ENCODE measurements at places on chromosomes 13 and 19.
A peak's percentile ranks its signal among the peaks of the same experiment; 100 is the strongest.

DNA sequence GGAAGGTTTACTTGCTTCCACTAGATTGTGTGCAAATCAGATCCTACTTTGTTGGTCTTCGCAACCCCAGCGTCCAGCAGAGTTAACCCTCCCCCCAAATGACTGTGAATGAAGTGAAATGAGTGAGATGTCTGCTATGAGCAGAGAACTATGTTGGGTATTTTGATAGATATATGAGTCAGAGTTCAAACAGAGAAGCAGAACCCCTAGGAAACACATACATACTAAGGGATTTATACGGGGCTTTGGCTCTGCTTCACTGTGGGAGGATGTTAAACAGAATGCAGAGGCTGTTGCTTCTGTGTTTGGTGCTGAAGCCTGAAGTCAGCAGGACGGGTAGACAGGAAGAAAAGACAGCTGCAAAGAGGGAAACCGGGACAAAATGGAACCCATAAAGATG is 197.0 kb downstream of the MZT1 start:
- no peak for DNase-seq

DNA sequence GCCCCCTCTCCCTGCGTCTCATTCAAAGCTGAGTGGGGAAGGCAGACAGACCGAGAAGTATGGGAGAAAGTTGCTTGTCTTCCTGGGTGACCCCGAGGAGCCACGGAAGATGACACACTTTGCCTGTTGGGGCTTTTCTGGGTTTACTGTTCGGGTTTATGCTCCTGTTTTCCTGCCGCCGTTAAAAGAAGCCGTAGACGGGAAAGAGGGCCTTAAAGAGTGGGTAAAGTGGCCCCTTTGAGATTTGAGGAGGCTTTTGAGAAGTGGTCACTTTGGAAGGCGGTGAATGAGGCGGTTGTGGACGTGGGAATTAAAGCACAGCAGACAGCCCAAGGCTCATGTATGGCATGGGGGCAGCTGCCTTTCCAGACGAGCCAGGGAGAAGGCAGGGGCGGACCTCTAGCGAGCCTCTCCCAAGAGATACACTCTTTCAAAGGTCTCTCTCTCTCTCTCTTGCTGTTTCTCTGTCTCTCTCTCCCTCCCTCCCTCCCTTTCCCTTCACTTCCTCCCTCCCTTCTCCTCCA is 493 bp upstream of the LHFPL6 start:
- no peak for DNase-seq

DNA sequence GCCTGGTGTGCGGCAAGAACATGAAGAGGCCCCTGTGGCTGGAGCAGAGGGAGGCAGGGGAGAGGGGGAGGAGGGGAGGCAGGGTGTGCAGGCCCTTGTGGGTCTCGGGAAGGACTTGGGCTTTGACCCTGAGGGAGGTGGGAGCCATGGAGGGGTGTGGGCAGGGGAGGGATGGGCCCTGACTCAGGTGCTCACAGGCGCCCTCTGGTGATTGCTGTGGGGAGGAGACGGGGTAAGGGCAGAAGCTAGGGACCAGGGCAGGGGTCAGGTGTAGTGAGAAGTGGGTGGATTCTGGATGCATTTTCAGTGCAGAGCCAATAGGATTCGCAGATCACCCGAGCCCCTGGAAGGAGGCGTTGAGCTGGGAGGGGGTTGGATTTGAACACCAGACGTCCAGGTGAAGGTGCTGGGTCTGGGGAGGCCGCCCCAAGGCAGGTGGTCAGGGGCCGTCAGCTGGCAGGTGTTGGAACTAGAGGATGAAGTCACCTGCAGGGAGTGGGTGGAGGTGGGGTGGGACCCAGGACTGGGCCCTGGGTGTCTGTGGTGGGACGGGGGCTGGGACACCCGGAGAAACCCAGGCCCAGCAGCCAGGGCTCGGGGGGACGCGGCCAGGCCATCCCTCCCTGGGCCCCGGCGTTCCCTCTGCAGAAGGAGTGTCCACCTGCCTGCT is 185.4 kb downstream of the KDM4B start:
- DNase-seq = no peak

- peak; percentile 21 for DNase-seq
These were observed 5.4 kb downstream of the MADCAM1 start for GRCh38 chr19:501646-502045.

DNA sequence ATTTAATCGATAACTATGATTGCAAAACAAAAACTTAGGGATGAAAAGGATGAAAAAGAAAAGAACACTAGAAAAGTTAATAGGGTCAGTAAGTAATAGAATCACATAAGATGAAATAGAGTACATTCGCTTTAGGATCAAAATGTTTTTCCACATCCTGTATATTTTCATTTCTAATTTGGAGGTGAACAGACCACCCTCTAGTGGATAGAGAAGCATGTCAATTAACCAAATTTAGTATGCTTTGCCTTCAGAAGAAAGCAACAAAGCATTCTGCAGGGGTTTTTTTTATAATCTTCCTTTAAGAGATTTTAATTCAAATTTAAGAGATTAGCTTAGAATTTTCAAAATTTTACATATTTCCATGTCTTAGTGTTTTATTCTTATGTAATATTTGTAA is 611.0 kb upstream of the SGCG start:
- no peak for DNase-seq

DNA sequence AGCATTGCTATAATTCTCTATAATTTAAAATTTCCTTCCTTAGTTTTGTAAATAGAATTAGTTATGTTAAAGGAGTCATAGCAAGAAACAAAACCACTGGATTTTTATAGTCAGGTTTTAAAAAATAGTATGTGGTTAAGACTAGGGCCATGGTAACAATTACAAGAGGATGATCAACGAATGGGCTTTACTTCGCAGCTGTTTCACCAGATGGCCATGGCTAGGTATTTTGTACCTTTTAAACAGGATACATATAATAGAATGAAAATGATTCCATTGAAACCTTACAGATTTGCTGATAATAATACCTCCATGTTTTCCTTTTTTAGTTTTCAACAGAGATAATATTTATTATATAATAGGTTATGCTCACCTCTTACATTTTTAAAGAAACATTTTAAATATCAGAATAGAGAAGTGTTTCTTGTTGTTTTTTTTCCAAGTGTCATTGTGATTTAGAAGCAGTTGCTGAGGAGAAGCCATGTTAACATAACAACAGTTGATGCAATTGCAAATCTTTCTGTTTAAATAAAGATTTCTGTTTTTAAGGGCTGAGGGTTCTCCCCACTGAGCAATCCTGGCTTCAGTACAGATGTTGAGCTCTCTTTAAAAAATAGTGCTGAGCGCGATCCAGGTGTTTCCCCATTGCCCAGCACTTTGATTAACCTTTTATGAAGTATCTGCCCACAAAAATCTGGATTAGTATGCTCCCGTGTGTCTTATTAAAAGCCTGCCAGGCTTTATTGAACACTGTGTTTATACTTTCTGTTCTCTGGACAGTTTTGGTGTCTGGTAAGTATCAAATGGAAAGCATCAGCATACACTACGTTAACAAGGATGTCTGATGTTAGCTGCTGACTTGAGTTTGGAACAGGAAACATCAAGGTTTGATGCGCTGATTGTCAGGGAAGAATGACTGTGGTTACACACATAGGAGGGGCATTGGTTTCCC is 205.3 kb downstream of the HS6ST3 start:
- DNase-seq = no peak

DNA sequence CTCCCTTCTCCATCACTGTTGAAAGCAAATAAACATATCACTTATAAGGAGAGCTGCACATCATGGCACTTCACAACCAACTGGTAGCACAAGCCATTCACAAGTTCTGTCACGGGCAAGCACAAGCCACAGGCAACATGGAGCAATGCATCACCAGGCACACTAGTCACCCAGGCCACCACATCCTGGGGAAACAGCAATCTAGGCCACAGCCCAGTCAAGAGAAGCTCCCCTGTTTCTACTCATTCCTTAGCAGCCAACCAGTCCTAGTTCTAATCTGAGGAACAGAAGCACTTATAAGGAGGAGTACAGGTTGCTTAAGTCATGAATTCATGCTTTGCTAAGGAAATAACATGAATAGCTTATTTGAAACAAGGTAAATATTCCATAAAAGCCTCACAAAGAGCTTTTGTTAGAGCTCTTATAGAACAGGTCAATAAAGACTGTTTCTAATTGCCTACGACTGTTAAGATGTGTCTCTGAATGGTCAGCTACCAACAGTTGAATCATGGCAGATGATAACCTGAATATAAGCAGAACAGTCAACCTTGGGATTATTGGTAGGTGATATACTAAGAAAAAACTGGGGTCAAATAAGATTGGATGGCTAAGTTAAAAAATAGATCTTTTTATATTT is 169.0 kb downstream of the TBC1D4 start:
- no peak for DNase-seq

- DNase-seq = no peak
These were observed 1.4 kb downstream of the CLASRP start for GRCh38 chr19:45040059-45040771.

DNA sequence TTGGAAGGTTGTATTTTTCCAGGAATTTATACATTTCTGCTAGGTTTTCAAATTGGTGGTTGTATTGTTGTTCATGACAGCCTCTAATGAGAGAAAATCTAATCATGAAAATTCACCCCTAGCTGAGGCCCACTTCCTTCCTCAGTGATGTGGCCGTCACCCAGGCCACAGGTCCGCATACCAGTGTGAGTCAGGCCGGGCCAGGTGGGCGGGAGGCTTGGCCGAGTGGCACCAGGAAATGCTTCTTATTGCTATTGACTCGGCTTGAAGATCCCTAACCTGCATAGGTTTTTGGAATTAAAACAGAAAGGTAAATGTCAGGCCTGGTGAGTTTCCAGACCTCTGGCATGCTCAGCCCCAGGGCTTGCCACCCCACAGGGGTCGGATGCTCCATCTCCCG is 88.7 kb downstream of the SCGB2B2 start:
- DNase-seq = no peak

DNA sequence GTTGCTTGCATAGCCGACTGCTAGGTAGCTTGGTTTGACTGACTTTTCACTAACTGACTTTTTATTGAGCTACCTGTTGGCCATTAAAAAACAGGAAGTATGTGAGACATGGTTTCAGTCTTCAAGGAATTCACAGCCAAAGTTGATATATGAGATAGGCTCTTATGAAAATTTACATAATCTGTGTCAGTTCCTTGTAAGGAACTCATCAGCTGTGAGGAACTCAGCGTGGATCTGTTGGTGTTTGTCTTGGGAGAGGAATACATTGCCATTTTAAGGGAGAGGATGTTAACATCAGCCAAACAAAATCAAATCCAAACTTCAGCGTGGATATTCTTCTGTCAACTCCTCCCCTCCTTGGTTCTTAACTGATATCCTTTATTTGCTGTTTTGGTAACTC is 2.0 kb downstream of the RNF113B start:
- no peak for DNase-seq

DNA sequence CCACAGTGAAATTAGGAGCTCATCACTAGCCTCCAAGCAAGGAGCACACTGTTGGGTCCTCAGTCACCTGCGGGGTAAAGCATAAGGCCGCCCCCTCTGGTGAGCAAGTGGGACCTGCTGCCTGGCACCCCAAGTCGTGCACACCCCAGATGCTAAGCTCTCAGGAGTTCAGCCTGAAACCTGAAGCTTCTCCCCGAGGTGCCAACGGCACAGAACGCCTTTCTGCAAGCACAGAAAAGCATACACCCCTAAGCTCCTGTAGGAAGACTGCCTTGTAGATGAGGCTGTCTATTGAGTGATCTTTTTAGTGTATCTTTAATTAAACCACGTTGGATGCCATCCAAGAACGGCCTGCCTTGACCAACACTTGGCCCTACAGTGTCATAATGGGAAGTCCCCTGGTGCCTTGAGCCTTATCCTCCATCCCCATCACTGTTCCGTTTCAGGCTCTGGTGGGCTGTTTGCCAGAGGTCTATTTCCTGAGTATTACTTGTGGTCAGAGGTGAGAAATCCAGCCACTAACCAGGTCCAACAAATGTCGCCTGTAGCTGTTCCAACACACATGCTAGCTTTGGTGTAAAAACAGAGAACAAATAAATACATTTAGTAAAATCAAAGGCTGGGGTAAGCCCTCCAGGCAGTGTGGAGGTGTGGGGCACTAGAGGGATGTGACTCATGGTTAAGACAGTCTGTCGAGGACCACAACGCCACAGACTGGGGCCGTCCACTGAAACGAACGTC is 44.8 kb downstream of the C13orf42 start:
- peak; percentile 45 for DNase-seq

DNA sequence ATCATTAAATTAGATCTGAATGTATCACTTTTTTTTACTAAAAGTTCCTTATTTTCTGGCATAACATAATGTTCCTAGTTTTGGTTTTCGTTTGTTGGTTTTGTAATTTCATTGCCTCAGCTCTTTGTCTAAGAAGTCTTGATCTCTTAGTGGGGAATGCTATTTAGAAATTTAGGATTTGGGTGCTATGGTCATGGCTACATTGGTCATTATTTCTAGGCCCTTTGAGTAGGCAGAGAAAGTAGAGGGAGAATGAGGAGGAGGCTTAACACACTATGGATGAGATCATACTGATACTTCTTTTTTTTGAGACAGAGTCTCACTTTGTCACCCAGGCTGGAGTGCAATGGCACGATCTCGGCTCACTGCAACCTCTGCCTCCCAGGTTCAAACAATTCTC is 41.8 kb downstream of the PIBF1 start:
- no peak for DNase-seq

DNA sequence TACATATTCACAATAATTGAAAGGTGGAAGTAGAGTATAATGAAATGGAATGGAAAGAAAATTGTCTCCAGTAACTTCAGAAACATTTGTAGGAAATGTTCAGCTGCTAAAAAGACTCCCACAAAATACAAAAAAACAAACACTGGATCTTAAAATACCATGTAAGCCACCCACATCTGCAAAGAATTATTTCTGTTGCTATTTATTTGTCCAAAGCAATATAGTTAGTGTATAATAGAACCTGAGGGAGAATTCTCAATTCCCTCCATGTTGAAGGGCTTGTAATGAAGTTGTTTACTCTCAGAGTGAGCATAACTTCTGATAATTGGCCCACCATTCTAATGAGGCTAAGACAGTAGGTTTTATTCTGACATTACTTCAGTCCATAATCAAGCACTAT is 37.4 kb upstream of the KLF12 start:
- DNase-seq = no peak

GRCh38 chr19:49481020-49481683 is 6.3 kb upstream of the RPL13A start:
- no peak for DNase-seq

GRCh38 chr19:58366585-58367430 is 4.3 kb upstream of the ZNF497 start:
- DNase-seq = no peak

DNA sequence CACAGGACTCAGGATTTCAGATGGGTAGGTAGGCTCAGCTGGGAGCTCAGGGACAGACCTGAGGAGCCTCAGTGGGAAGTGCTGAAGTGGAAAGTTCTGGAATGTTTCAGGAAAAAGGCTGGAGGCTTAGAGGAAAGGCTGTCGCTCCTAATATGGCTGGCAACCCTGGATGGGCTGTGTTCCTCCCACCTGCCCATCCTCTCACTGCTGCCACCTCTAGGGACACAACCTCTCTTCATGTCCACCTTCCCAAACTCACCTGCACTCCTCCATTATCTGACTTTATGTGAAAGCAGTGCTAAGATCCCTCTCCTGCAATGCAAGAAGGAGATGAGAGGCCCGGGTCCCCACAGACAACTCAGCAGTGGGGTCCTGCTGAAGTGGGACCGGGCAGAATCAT is 5.8 kb upstream of the CEACAM21 start:
- DNase-seq = no peak

Measured in right hindlimb (tissue), 1 donor.